Cardiac fibroblast (primary cell): ENCODE measurements at places on chromosomes 7 and 10.

- DNase-seq, result no peak
Observed at GRCh38 chr10:125762692-125763648, 12.7 kb downstream of the MMP21 start.

DNA sequence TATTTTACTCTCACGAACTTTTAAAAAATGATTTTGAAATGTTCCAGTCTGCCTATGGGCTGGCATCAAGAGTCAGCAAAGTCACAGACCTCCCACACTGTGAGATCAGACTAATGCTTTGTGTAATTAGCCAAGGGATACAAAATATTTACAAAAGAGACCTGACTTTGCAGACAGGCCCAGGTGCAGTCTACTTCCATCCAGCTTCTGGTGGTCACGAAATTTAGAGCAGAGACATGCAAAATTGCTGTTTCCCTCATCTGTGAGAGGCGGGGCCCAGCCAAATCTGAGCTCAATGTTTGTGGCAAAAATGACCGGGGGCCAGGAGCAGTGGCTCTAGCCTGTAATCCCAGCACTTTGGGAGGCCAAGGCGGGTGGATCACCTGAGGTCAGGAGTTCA is 82.5 kb upstream of the PITRM1 start:
- no peak for DNase-seq

DNA sequence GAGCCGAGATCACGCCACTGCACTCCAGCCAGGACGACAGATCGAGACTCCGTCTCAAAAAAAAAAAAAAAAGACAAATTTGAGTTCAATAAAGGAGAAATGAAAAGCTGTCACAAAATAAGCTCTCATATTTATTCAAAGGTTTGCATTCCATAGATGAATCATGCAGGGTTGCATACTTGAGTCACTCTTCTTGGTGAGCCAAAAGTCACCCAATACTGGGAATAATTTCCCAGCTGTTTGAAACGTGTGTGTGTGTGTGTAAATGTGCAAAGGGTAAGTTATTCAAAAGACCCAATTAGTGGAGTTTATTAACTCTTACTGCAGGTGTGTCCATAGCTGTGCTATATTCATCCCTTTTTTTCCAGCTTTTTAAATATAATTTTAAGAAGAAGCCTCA is 297.7 kb downstream of the CCDC3 start:
- peak; percentile 76 for DNase-seq

DNA sequence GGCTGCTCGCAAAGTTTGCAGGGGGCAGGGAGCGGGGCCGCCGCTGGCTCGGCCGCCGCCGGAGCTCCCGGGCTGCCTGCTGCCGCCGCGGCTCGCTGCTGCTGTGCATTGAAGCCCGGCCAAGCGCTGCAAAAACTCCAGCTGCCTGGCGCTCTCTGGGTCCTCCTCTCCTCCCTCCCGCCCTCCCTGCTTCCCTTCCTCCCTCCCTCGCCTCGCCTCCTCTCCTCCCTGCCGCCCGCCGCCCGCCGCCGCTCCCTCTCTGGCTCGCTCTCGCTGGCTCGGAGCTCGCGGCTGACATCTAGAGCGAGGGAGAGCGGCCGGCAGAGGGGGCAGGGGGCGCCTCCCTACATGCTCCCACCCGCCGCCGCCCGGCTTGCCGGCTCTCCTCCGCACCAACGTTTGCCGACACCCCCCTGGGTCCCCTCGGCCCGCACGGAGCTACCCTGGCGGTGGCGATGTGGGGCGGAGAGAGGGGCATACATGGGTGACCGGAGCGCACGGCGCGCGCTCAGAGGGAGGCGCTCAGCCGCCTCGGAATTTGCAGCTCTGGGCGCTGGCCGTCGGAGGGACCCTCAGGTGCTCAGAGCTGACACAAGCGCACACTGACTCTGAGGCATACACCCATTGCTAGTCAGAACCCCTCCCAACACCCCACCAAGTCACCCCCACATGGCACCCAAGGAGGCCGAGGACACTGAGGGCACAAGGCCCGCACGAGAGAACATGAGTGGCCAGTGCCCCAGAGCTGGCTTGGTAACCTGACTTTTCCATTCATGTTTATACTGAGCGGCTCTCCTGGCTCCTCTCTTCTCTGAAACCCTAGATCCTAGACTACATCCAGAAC is 1.2 kb upstream of the PLXNA4 start:
- DNase-seq, result peak; percentile 49

DNA sequence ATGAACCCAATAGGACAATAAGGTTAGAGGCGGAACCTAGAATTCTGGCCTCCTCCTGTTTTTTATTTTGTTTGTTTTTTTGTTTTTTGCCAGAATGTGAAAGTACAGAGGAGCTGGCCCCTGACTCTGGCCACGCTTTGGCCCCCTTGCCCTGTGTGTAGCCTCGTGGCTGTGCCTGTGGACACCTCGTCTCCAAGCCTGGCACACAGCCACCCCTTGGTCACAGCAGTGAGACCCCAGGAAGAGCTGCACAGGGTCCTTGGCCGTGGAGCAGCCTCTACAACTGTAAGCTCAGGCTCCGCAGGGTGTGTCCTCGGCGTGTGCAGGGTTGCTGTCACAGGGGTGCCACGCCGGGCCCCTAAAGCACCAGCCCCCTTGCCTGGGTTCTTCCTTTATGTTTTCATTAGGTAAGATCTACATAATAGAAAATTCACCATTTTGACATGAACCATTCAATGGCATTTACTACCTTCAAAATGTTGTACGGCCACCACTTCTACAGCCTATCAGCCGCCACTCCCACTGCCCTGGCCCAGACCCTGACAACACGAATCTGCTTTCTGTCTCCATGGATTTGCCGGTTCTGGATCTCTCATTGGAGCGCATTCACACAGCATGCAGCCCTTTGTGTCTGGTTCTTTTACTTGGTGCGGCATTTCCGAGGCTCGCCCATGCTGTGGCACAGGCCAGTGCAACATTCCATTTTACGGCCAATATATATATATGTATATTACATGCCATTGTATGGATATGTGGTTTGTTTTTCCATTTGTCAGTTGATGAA is 51.0 kb downstream of the AMZ1 start:
- DNase-seq, result no peak

DNA sequence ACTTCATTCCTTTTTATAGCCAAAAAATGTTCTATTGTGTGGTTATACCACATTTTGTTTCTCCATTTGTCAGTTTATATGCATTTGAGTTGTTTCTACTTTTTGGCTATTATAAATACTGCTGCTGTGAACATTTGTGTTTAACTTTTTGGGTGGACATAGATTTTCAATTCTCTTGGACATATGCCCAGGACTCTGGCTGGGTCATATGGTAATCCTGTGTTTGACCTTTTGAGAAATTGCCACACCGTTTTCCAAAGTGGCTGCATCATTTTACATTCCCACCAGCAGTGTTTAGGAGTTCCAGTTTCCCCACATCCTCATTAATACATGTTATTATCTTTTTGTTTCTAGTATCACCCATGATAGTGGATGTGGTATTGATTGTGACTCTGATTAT is 39.4 kb downstream of the CSGALNACT2 start:
- no peak for DNase-seq

DNA sequence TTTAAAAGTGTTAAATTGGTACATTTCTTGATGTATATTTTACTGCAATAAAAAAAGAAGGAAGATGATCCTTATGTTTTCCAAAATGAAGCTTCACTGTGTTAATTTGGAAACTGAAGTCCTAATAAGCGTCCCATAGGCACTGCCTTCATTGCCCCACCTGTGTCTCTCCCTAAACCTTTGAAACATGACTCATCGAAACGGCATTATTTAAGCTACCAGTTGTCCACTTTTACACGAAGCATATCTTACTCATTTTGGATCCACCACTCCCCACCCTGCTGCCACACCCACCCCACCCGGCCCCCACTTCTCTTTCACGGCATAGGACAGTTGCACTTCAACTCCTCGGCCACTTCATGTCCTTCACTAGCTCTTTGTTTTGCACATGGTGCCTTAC is 85.5 kb downstream of the KIAA1549 start:
- DNase-seq, result no peak

DNA sequence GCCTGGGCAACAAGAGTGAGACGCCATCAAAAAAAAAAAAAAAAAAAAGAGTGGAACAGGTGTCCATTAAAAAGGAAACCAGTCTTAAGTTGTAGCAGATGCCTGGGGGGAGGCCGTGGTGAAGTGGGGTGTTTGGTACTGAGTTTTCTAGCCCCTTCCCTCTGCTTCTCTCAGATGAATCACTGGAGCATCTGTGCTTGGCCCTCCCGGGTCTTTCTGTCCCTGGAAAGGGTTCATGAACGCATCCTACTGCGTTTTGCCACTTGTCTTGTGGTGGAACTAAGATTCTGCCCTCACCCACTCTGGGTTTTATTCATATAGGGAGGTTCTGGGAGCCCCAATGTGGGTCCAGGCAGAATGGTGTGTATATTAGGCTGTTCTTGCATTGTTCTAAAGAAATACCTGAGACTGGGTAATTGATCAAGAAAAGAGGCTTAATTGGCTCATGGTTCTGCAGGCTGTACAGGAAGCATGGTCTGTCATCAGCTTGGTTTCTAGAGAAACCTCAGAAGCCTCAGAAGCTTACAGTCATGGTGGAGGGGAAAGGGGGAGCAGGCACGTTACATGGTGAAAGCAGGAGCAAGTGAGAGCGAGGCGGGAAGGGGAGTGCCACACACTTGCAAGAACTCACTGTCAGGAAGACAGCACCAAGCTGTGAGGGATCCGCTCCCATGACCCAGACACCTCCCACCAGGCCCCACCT is 63.5 kb downstream of the CAMK1D start:
- no peak for DNase-seq
